ENCODE measurements at places on chromosomes 13 and 19.
A peak's percentile ranks its signal among the peaks of the same experiment; 100 is the strongest.

DNA sequence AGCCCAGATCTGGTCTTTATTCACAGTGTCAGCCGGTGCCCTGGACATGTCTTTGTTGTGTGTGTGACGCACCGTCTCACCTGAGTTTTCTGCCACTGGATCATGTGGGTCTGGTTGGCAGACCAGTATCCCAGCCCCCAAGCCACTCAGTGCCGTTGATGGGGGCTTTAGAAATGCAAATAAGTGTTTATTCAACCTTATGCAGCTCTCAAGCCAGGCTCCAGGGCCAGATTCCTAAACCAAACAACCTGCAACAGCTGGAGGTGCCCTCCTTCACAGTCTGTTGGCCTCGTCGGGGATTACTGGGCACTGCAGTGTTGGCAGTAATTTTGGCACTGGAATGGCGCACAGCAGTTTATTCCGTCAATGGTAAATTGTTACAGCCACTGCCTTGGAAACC, 21.6 kb downstream of the FAM124A start:
- DNase-seq, result no peak

GRCh38 chr13:36131222-36131930, at the start of gene DCLK1:
DCLK1 (minus strand) TSS chr13:36131382.
- no peak for DNase-seq

- no peak for DNase-seq
Measured at GRCh38 chr13:53781941-53782340, 753.3 kb downstream of the OLFM4 start.

DNA sequence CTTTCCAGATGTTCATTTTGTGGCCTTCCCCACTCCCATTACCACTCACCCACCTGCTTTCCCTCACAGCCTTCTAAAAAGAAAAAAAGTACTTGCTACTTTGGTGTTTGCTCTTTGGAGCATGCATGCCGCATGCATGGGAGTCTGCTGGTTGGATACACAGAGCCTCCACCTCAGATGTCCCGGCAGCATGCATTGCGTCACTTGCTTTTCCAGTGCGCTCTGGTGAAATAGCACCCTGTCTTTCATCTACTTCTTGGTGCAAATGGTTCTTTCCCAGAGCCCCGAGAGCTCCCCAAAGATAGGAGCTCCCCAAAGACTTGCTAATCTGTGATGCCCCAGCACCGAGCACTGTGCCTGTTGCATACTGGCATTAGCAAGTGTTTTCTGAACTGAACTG, 333.2 kb upstream of the ZNF507 start:
- DNase-seq, result no peak

DNA sequence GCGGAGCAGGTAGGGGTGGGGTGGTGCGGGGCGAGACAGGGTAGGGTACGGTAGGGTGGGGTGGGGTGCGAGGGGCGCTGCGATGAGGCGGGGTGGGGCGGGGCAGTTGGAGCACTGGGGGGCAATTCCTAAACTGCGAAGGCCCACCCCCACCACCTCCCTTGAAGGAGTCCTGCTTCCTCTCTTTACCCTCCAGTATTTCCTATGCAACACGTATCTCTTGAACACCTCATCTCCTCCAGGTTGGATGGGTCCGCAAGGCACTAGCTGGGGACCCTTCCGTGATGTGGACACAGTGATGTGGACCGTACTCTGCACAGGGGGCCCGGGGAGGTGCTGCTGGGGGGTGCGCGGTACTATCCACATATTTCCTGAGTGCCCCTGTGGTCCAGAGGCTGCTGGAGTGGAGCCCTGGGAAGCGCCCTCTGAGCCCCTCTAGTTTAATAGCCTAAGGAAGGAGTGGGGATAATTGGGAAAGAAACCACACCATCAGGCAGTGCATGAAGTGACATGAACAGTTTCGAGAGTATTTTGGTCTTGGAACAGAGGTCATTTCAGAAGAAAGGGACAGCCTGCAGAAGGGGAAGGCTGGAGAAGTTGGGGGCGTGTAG, 1.1 kb downstream of the IL17D start:
- DNase-seq, result no peak

GRCh38 chr13:28179974-28180373, 41.6 kb downstream of the PAN3 start:
- DNase-seq, result no peak

DNA sequence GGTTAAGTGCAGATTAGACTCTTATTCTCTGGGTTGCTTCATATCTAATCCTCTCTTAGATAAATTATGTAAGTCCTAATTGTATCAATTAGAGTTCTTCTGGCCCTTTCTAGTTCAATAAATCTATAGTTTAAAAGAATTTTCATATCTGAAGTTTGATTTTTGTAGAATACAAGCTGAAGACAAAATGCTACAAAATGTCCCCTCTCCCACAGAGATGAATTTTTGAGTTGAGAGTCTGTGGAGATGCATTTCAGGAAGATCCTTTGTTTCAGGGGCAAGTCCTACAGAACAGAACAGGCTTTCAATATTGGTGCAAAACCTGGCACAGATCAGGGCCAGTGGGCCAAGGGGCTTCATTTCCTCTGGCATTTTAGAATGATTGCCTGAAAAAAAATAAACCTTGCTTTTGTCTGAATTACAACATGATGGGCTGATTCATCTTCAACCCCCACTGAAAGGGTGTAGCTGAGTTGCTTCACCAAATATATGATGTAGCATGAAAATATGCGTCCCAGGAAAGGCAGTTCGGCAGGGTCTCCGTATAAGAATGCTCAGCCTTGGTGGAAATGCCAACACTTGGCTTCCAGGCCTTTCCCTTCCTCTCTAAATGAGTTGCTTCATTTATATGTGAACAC, 6.4 kb upstream of the IPO5 start:
- DNase-seq, result peak; percentile 2

- no peak for DNase-seq
Measured at GRCh38 chr19:10612499-10613119, 12.7 kb upstream of the SLC44A2 start.

DNA sequence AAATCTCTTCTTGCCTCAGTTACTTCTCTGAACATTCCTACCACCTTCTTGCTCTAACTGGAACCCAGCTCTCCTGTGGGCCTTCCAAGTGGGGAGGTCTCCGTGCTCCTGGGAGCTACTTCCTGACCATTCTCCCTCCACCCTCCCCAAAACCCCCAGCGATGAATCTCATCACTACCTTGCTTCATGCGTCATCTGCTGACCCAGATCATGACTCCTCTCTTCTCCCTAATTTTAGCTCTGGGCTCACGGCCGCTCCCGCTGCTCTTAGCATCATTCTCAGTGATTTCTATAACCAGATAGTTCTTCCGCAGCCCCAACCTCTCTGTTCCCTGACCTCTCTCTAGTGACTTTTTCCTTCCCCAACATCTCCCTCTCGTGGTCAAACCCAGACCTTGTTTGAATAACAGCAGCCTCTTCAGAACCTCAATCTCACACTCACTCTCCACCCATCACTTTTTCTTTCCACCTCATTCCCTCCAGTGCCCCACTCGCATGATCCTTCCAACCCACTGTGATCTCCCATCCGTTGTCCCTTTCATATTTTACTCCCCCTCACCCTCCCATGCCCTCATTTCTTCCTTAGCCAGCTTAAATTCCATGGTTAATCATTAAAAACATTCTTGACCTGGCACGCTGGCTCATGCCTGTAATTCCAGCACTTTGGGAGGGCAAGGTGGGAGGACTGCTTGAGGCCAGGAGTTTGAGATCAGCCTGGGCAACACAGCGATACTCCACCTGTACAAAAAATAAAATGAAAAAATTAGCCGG, 21.8 kb downstream of the MRPS12 start:
- no peak for DNase-seq

- DNase-seq, result peak; percentile 50
Measured at GRCh38 chr13:32734511-32734910, 148.3 kb downstream of the PDS5B start.

DNA sequence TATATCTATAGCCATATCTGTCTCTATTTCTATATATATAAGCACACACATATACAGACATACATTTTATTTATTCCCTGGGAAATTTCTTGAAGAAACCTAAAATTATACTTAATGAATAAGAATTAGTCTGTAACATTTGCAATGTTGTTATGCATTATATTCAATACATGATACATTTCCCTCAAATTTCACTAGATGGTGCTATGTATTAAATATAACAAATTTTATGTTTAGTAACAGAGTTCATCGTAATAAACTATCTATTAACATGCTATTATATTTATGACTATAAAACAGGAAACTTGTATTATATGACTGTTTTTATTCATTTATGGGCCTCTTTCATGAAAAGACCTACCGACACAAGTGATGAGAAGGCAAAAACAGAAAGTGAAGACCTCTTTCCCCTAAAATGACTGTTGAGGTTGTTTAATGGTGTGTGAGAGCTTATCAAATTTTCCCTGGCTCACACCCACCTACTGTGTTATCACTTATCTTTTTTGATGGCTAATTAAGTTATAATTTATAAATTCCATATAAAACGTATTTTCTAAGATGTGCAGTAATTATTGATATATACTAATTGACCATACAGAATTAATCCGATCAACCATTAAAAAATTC, 881.9 kb downstream of the SLITRK6 start:
- DNase-seq, result no peak

DNA sequence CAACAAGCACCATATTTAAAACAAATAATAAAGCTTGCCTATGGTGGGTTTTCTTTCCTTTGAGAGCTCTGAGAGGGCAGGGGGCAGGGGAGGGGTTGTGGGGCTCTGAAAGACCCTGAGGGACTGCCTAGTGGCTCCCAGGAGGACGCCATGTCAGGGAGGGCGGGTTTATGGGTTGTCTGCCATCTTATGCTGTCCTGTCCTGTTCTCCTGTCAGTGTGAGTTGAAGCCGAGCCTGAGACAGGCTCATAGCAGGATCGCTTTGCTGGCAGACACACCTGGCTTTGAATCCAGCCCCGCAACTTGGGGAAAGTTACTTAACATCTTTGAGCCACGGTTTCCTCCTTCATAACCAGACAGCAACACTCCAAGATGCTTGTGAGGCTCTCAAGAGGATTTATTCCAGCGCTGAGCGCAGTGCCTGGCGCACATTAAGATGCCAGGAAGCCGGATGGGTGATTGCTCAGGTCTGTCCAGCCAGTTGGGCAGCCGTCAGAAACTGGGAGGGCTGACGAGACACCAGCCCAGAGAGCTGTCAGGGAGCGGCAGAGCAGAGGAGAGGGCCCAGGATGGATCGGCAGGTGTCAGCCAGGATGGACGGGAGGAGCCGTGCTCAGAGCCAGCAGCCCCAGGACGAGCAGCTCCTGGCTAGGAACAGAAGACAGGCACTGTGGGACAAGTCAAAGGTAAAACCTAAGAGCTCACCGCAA, 36.8 kb upstream of the C1QTNF9 start:
- no peak for DNase-seq

DNA sequence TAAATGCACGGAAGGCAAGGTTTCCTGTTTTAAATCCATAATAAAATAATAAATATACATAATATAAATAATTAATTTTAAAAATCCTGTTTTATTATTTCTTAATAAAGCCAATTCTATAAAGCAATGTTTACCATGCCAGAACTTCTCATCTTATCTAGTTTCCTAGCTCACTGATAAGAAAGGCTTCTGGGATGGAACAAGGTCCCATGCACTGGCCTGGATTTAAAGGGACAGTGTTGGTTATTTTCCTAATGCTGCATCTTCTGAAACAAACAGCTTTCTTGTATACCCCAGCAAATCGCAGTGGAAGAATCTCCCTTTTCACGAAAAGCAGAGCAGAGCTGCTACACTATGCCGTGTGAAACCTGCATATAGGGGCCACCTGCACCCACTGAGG, 68.8 kb downstream of the LNX2 start:
- no peak for DNase-seq

DNA sequence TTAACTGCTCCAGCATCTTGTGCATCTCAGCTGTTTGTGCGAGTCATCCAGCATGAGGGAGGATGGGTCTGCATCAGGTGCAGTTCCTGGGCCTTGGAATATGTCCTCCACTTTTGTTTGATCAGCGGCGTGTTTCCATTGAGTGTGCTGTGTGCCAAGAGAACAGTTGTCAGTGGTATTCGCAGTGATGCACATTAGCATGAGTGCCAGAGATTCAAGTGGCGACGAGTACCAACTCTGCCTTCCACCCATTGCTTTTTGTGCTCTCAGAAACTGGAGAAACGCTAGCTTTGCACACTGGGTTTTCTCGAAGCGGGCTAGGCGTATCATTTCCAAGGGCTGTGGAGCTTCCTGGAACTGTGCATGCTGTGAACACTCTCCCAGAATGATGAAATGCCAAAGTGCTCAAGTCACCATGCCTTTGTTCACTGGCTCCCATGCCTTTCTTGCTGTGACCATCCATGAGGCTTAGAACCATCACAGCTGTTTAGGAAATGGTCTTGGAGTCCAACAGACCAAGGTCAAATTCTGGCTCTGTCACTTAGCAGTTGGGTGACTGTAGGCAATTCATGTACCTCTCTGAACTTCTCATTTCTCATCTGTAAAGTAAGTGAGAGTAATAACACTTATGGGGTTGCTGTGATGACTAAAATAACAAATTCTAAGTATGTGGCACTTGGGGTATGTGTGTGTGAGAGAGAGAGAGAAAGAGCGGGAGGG, 18.4 kb downstream of the LRCH1 start:
- no peak for DNase-seq

DNA sequence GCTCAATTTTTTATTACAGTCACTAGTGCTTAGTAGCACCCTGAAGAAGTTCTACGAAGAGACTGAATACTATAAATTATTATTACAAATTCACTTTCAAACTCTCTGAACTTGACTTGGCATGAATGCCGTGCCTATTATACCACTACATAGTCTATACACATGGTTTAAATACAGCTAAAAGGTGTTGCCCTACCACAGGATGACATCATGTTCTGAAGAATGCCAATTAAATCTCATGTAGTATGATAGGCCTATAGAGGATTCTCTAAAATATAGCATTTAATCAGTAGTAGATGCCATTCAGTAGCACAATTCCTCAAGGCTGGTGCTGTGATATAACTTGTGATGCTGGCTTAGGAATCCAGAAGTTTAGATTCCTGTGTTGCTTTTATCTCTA, 16.7 kb upstream of the POSTN start:
- no peak for DNase-seq

DNA sequence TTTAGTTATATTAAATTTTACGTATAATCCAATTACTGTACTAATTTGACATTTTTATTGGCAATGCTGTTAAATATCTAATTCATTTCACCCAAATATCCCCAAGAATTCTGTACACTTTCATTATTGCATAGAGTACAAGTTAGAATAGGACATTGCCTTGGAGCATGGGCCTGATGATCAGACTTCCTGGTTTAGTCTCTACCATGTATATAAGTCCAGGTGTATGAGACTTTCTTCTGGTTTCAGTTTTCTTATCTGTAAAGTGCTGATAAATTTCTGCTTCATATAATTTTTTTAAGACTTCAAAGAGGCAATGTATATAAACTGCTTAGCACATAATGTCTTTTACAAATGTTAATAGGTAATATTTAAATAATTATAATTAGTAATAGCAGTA, 179.4 kb downstream of the KLF12 start:
- no peak for DNase-seq

GRCh38 chr13:89363144-89363543, 1692.0 kb downstream of the SLITRK5 start:
- DNase-seq, result no peak

GRCh38 chr19:41311613-41312012, 1.6 kb downstream of the CCDC97 start:
- no peak for DNase-seq

- no peak for DNase-seq
Measured at GRCh38 chr19:24069905-24070657, 16.9 kb upstream of the ZNF254 start.

GRCh38 chr13:77034881-77035280, 7.9 kb upstream of the FBXL3 start:
- no peak for DNase-seq

Data from keratinocyte (primary cell).